Neural crest cell (in vitro differentiated cells): ENCODE measurements at places on chromosomes 13 and 19. TPM values are rescaled to one million over a fixed set of nuclear protein-coding genes. Genes with fewer than 3 reads are reported as not detected.

GRCh38 chr13:40706439-40706838 is 40.0 kb upstream of the FOXO1 start:
- DNase-seq: no peak
- H3K27ac ChIP-seq: no peak overlapping the region
- no peaks in the 10 kb centered on the region for H3K27me3 ChIP-seq
- no peaks in the 10 kb centered on the region for H3K4me1 ChIP-seq

GRCh38 chr19:48452289-48453190 is 2.8 kb upstream of the KCNJ14 start:
- peaks cover 18% of the 10 kb centered on the region for H3K4me1 ChIP-seq
- H3K36me3 ChIP-seq: peaks cover 4% of the 10 kb centered on the region

- H3K27me3 ChIP-seq: no peaks in the 10 kb centered on the region
- no peak for DNase-seq
- no peak overlapping the region for H3K27ac ChIP-seq
- H3K4me3 ChIP-seq: no peak overlapping the region
- peaks cover 3% of the 10 kb centered on the region for H3K36me3 ChIP-seq
- peaks cover 6% of the 10 kb centered on the region for H3K4me1 ChIP-seq
Observed at GRCh38 chr13:93698016-93698613, 471.5 kb downstream of the GPC6 start.

DNA sequence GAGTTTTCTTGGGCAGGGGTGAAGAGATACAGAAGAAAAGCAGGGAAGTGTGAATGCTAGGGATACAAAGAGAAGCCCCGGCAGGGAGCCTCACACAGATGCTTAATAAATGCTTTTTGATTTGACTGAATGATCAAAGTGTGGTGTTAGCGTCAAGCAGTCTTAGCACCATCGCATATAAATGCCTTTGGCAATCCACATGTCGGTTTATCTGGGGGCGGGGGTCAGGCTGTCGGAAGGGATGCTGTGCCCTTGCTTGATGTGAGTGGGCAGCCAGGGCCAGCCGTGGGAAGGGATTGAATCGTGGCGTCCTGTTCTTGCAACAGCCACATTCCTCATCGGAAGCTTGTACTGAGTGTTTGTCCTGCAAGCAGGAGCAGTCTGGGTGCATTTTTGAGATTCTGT is 173.1 kb downstream of the LACC1 start:
- H3K27me3 ChIP-seq: no peaks in the 10 kb centered on the region
- peak overlapping the region; percentile 36 for H3K4me3 ChIP-seq
- DNase-seq: no peak
- peaks cover 40% of the 10 kb centered on the region for H3K4me1 ChIP-seq

- H3K27ac ChIP-seq: no peak overlapping the region
- no peaks in the 10 kb centered on the region for H3K4me1 ChIP-seq
- no peak for DNase-seq
- H3K27me3 ChIP-seq: no peaks in the 10 kb centered on the region
- H3K36me3 ChIP-seq: no peaks in the 10 kb centered on the region
- no peak overlapping the region for H3K4me3 ChIP-seq
Observed at GRCh38 chr13:110236431-110236830, 70.5 kb downstream of the COL4A1 start.

- H3K36me3 ChIP-seq: peaks cover 26% of the 10 kb centered on the region
- H3K27me3 ChIP-seq: peaks cover 3% of the 10 kb centered on the region
- no peak for DNase-seq
- H3K4me1 ChIP-seq: peaks cover 34% of the 10 kb centered on the region
- no peak overlapping the region for H3K27ac ChIP-seq
Observed at GRCh38 chr19:43625918-43626579, 6.6 kb upstream of the ZNF428 start.

- no peak overlapping the region for H3K4me3 ChIP-seq
- H3K27ac ChIP-seq: no peak overlapping the region
- peaks cover 36% of the 10 kb centered on the region for H3K36me3 ChIP-seq
Observed at GRCh38 chr19:9166846-9167245, 11.9 kb upstream of the OR7D2 start.

- H3K27me3 ChIP-seq: no peaks in the 10 kb centered on the region
- H3K4me1 ChIP-seq: no peaks in the 10 kb centered on the region
- no peak overlapping the region for H3K27ac ChIP-seq
- H3K36me3 ChIP-seq: peaks cover 8% of the 10 kb centered on the region
- DNase-seq: peak; percentile 82
Observed at GRCh38 chr19:15264061-15264932, 32.0 kb upstream of the EPHX3 start.

The IL4I1 gene
- 0.12 and 0.41 TPM in 2 replicates for total RNA-seq

The CYP2S1 gene
- 0.39 TPM in 1 of 2 replicates, not detected in the other for total RNA-seq

The METTL21C gene
- total RNA-seq: not detected in 2 replicates

The CIC gene
- 91.6 and 93.4 TPM in 2 replicates for total RNA-seq

The PRTN3 gene
- total RNA-seq: not detected in 2 replicates

The ATP1A3 gene
- total RNA-seq: 22.9 and 23.2 TPM in 2 replicates

The SPRED3 gene
- 11.2 and 12.0 TPM in 2 replicates for total RNA-seq

The CYP2F1 gene
- total RNA-seq: not detected in 2 replicates
